ENCODE measurements at places on chromosomes 1 and 21.

DNA sequence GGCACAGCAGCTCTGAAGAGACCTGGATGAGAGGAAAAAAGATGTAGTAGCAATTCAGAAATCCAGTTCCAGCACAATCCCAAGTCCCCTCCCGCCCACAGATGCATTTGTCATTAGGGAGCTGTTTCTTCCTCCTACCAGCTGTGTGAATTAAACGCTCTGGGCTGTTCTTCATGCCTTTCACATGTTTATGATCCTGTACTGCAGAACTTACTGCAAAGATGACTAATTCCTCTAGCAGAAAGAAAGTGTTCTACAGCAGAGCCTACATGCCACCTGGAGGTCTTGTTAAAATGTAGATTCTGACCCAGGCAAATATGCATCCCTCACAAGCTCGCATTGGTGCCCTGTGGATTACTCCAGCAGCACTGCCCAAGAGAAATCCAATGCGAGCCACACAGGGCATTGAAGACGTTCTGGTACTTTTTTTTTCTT is 6.5 kb downstream of the ENO1 start:
- no peak for DNase-seq

- no peak for DNase-seq
These were observed 18.4 kb downstream of the TTC34 start for GRCh38 chr1:2783069-2783434.

DNA sequence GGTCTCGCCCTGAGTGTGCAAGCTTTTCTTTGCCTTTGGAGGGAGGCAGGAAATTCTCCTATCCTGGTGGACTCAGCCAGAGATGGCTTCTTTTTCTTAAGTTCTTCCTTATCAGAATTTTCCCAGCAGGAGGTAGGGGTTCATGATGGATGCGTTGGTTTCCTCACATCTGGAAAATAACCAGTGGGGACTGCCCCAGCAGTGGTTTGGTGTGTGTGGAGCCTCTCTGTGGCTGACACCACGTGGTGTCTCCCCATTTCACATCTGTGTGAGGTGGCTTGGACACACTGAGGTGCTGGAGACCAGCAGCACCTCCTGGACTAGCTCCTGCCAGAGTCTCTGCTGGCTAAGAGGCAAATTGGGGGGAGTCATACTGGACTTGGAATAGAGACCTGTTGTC is 32.6 kb downstream of the B3GALT5 start:
- no peak for DNase-seq

DNA sequence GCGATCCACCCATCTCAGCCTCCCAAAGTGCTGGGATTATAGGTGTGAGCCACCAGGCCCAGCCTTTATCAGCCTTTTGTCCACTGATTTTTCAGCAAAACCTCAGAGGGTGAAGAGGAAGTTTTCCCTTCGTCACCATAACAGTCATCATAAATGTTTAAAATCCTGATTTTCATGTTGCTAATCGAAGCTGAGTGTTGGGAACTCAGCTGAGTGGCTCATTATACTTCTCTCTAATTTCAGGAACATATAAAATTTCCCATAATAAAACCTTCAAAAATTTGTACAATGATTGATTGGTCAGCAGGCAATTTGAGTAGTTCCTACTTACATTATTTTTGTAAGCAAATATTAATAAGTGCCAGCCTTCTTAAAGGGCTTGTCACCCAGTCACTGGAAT is 31.8 kb upstream of the IFNGR2 start:
- no peak for DNase-seq

DNA sequence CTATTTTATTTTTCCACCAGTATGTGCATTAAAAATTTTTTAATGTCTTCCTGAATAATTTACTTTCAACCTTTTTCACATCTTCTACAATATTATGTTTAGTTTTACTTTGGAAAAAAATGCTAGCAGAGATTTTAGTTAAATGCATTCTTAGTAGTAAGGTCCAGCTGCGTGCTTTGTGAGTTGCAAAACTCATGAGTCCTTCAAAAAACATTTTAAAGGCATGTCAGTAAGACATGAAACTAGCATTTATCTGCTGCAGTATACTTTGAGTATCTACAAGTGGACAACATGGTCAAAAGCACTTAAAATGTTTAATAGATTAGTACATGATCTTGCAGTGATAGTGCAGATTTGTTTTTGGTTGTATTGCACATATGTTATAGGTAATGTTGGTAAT is 139.0 kb downstream of the HS2ST1 start:
- DNase-seq: no peak

Measured in CD4-positive, alpha-beta T cell treated with Interleukin-6 for 4 hours (primary cell).